ENCODE measurements at places on chromosomes 11 and 22.

DNA sequence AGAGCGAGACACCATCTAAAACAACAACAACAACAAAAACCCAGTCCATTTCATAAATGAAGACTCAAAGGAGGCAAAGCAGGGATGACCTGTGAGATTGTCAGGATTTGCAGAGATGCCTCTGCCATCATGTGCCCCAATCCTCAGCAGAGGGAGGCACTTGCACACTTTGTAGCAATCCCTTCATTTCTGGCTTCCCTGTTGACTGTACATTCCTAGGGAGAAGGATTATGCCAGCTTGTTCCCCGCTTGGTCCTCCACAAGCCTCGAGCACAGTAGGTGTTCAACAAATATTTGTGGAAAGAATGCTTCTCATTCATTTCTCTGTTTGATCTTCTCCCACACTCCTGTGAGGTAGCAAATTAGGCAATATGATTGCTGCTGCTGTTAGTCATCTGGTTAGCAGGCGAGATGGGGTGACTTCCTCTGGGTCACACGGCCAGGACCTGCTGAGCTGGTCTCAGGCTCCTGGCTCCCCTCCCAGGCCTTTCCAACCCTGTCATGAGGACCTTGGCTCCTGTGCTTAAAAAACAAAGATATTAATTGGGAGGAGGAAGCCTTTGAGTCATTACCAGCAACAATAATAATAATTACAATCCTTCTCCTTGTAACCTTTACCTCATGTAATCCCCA lies 34.1 kb downstream of the LIF start:
- no peak for DNase-seq

DNA sequence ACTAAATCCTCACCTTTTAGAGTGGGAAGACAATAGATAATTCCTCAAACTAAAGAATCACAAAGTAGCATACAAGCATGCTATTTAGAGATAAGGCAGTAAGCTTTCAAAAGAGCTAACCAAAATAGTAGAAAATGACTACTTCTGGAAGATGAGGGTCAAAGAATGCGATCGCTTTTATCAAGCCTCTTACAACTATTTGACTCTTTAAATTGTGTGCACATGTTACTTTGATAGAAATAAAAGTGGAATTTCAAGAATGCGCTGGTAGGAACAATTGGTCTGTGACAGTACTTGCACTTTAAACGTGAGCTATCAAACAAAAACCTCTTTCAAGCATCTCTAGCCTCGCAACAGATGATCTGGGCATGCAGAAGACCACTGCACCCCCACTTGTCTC lies 97.3 kb downstream of the COMMD9 start:
- DNase-seq = no peak

GRCh38 chr11:62124186-62125113 lies 639 bp downstream of the INCENP start:
- DNase-seq = no peak

DNA sequence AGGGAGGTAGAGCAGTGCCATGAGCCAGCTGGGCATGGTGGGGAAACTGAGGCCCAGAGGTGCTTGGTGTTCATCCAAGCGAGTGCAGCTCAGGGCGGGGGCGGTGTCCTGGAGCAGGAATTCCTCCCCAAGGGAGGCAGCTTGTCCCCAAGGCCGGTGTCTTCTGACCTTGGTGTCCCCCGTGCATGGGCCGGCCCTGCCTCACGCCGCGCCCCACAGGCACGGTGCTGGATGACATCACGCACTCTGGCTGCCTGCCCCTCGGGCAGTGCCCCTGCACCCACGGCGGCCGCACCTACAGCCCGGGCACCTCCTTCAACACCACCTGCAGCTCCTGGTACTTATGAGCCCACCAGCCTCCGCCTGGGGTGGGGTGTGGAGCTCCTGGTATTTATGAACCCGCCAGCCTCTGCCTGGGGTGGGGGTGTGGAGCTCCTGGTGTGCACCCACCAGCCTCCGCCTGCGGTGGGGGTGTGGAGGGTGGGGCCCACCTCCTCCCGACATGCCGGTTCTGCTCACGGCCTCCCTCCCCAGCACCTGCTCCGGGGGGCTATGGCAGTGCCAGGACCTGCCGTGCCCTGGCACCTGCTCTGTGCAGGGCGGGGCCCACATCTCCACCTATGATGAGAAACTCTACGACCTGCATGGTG lies 6.7 kb downstream of the MUC5B start:
- no peak for DNase-seq

GRCh38 chr11:31000381-31000780 lies 369.2 kb downstream of the DCDC1 start:
- no peak for DNase-seq

DNA sequence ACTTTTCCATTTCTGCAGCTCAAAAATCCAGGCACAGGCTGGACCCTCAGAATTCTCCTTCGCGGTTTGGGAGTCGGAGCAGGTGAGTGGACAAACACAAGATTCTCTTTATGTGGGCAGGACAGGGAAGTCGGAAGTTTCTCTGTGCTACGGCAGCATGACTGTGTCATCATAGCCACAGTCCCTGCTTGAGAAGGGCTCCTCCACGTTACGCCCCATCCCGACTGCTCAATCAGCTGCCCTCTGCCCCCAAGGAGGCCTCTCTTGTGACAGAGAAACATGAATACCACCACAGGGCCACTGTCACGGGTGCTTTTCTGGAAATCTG lies 89.0 kb upstream of the SHISAL1 start:
- DNase-seq = no peak

GRCh38 chr11:34478845-34479663 lies 34.5 kb downstream of the ELF5 start:
- DNase-seq = no peak

GRCh38 chr22:37551981-37552380 lies 8.3 kb upstream of the CDC42EP1 start:
- no peak for DNase-seq

DNA sequence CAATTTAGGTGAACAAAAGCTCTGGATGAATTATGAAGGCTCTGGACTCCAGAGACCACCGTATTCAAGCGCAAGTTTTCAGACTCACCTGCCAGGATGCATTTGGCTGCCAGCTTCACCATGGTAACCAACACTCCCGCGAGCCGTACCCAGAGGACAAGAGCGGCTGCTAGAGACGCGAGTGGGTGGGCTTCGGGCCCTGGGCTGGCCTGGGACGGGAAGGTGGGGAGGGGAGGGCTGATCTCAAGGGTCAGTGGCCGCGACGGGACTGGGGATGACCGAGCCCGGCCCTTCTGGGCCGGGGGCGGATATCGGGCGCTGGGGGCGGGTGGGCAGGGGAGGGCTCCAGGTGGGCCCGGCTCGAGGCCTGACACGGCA lies 344 bp downstream of the IFT27 start:
- DNase-seq = peak; percentile 44

DNA sequence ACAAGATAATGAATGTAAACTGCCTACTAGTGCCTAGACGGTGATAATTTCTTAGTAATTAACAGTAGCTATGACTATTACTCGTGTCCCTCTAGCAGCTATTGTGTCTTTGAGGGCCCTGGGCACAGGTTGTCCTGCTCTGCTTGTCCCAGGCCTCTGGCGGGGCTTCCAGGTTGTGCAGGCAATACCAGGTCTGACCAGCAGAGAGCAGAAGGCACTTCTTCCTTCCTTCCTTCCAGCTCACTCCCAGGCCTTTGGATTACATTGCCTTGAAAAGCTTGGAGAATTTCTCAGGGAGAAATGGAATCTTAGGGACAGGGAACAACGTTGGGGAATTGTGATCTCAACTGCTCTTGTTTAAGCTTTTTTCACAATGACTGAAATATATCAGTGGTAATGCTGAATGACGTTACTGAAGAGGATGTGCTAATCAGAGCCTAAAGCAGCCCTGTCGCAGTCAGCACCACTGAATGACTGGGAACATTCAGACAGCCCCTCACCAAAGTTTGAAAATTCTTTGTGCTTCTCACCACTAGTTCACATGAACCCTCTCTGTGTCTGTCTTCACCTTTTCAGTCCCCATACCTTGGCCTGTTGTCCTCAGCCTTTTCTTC lies 8.4 kb upstream of the CCKBR start:
- peak; percentile 46 for DNase-seq

DNA sequence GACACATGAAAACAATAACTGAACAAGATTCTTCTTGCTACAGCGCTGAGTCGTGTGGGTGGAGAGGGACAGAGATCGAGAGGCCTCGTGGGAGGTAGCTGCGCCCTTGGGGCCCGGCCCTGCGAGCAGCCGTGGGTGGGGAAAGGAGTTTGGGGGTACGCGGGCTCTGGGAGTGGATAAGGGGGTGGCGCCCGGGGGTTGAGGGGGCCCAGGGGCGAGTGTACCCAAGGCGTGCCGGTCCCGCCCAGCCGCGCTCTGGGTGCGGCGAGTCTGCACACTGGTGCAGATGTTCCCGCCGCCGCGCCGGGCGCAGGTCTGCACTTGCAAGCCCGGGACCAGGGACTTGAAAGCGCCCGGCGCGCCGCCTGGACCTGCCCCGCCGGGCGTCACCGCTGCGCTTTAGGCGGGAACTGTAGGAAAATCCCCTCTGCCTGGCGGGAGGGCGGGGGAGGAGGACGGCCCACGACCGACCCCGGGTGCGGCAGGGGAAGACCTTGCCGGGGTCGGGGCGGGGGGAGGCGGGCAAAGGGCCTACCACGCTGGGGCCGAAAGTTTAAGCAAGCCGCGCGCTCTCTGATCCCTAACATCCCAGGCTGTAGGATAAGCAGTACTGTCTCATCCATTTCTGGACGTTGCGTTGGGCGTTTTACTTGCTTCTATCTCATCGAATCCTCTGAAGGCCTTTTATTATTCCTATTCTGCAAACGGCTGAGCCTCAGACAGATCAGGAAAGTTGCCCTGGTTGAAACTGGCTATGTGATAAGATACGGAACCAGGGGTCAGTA lies 1.4 kb upstream of the KREMEN1 start:
- no peak for DNase-seq

DNA sequence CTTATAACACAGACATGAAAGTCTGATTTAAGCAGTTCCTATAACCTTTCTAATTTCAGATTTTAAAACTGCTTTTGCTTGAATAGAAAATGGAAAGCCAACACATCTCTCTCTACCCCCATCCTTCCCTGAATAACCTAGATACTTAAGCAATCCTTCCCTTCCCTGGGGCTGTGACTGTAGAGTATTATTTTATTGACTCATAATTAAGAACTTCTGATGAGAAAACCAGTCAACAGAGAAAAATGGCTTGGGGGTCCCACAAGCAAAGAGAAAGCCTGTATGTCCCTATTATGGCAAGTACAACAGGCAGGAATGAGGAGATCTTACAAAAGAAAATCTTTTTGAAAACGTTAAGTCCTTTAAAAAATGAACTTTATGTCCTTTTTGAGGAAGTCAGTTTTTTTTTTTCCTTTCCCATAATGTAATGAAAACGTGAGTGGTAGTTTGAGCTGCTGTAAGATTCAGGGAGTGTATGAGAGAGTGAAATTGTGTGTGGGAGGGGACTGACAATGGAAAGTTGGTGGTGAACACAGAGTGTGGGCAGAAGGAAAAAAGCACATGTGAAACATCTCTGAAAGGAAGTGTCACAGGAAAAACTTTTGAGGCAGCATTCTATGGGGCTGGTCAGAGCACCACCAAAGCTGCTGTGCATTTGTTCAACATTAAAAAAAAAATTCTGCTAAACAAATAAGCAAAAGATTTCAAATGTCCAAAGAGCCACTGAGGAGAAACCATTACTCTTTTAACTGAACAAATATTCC lies 154.6 kb downstream of the MAML2 start:
- DNase-seq = peak; percentile 30

DNA sequence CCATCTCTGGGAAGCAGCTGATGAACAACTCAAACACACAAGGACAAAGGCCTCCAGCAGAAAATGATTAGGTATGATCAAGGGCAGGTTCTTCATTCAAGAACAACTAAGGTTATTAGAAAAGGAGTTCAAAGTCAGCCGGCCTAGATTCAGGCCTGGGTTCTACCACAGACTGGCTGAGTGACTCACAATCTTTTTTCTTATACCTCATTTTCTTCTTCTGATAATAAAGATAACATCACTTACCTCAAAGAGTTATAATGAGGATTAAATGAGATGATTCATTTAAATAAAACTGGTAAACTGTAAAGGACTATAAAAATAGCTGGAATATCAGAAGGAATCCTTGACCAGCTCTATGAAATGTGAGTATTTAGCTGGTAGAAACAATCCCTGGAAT lies 49.3 kb upstream of the PPP2R1B start:
- no peak for DNase-seq

DNA sequence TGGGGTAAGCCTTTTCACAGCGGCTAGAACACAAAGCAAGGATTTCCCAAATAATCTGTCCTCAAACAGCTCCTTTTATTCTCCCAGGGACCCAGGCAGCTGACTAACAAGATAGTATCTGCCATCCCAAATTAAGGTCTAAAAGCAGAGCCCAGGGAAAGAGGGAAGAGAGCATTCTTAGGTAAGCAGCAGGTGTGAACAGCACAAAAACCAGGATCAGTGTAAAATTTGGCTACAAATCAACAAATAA lies 79.9 kb downstream of the RBMXL2 start:
- DNase-seq = no peak

- DNase-seq = no peak
Observed at GRCh38 chr11:93476796-93477195, 66.4 kb downstream of the SMCO4 start.

- DNase-seq = no peak
Observed at GRCh38 chr11:32435942-32436750, 807 bp upstream of the WT1 start.

- no peak for DNase-seq
Observed at GRCh38 chr22:41043722-41044121, 48.7 kb upstream of the EP300 start.

- DNase-seq = no peak
Observed at GRCh38 chr22:19430890-19431541, 517 bp downstream of the HIRA start.

GRCh38 chr11:26946257-26946716 lies 47.6 kb upstream of the FIBIN start:
- no peak for DNase-seq

DNA sequence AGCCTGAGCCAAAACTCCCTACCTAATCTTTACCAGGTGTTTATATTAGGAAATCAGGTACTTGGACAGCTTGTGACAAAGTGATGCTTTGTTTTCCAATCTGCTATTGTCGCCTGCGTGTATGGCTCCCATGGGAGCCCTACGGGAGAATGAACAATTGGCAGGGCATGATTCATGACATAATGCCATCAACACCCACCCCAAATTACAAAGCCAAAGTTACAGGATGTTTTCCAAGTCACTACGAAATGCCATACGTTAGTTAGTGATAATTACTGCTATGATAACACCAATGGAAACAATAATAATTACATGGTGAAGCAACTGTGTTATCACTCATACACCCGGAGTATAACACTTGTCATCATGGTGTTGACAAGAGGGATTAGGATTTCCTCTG lies 226.4 kb downstream of the FAM181B start:
- no peak for DNase-seq

DNA sequence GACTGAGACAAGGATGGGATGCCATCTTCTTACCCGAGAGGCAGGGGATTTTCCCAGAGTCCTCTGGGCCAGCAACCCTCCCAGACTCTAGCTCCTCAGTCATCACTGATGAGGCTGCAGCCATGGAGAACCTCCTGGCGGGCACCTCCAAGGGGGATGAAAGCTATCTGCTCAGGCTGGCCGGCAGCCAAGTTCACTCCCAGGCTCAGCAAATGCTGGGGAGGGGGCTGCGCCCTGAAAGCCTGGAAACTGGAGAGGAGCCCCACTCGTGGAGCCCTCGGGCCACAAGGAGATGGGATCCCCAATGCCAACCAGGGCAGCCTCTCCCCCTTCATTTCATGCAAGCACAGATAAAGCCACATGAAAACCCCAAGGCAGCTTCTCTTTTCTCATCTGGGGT lies 75.0 kb downstream of the CACNA1I start:
- DNase-seq = no peak

- no peak for DNase-seq
Observed at GRCh38 chr11:125939081-125939521, 6.7 kb upstream of the VSIG10L2 start.

GRCh38 chr22:27443306-27443705 lies 358.2 kb downstream of the MN1 start:
- DNase-seq = no peak

All from activated CD8-positive, alpha-beta memory T cell treated with anti-CD3 and anti-CD28 coated beads, Interleukin-2, amount 50 U/mL, for 4 hours (primary cell).